ENCODE measurements at places on chromosomes 4 and X. TPM values are rescaled to one million over a fixed set of nuclear protein-coding genes. Genes with fewer than 3 reads are reported as not detected.

Gene EIF4E
- 78.6 TPM for total RNA-seq

Gene ZNF141
- 10.6 TPM for total RNA-seq

Gene CABS1
- not detected for total RNA-seq

Gene LDOC1
- 9.9 TPM for total RNA-seq

Gene DIPK2B
- not detected for total RNA-seq

Gene FAM149A
- 22.9 TPM for total RNA-seq

Gene TCEAL6
- total RNA-seq = not detected

Gene LDB2
- total RNA-seq = 0.46 TPM

Gene CD40LG
- total RNA-seq = not detected

Gene GAB3
- 0.82 TPM for total RNA-seq

Gene RHOH
- total RNA-seq = not detected

Gene NDP
- not detected for total RNA-seq

DNA sequence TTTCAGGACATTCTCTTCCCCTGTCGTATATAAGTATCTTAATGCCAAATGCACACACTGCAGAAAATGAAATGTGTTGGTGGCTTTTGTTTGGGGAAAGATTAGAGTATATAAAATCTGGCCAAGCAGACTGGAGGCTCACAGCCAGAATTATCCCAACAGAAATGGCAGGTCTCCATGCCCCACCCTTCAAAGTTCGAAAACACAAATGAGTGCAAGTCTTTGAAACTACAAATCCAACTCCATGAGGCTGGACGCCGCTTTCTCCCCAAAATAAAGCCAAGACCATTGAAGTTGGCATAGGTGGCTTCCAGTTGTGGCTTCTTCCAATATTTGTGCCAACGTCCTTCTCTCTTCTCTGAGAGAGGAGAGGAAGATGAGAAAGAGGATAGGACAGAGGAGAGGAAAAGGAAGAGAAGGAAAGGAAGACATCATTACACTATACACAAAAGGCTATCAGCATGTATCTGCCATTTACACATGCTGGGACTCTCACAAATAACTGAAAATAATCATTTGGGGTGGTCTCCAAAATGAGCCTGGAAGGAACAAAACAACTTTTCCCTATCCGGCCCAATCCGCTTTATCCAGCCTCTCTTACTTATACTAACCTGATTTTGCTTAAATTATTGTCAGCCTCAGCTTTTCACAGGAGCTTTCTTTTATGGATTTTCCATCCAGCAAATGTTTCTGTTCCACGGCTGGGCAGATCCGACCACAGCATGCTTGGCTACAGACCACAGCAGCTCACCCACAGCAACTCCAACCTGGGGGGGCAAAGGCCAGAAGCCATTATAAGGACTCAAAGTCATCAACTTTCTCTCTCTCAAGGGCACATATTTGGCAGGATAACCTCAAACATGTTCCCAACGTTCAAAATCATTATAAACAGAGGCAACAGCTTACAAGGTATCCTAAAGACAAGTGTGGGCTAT is 71.7 kb downstream of the APBB2 start:
- peak; percentile 63 for DNase-seq

DNA sequence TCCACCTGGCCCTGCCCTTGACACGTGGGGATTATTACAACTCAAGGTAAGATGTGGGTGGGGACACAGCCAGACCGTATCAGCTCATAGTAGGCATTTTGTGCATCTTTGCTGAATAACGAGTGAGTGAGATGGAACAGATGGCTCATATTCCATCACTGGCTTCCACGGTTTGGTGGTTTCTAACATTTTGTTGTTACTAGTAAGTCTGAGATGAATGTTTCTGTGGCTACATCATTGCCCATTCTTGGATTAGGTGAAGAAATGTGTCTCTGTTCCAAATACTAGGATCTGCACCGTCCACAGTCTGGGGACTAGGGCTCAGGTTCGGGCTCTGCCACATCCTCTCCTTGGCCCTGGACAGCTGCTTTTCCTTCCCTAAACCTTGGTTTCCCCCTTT is 3.6 kb downstream of the ABLIM2 start:
- DNase-seq = no peak

DNA sequence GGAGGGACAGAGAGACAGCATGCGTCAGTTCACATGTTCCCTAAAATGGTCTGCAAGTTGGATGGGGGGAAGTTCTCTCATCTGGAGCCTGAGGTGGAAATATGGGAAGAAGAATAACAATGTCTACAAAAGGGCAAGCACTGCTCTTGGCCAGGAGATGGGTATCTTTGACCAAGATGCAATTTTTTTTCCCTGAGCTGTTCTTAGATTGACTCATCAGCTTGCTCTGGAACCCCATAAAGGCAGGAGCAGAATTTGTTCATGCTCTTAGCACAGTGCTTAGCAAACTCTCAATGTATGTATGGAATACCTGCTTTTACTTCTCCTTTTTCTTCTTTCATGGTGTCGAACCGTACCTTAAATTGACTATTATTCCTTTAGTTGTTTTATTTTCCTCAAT is 90.5 kb upstream of the ZNF827 start:
- no peak for DNase-seq

- no peak for DNase-seq
These were observed 122.3 kb upstream of the TBL1X start for GRCh38 chrX:9342561-9343051.

DNA sequence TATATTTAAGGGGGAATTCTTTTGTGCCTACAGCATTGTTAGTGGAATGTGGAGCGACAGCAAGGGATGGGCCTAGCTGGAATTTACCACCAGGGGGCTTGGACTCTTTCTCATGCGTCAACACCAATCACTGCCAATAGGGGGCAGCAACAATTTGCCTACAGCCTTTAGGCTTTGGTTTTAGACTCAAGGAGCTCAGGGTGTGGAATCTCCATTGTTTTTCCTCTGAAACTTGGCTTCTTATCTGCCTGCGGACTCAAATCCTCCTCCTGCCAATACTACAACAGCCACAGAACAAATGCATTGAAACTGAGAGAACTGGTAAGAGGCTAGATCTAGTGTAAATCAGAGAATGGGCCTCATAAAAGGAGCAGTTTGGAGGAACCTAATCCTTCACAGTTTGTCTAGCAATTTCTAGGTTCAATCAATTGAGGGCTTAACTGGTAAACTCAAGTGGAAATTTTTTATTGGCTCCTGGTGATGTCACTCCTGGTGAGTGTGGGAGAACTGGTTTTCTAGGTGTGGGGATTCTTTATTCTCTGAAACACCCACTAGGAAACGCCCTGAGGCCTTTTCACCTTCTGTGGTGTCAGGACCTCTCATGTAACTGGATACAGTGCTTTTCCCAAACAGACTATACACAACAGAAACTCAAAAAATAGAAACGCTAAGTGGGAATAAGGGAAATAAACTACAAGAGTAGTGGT is 27.9 kb upstream of the TMSB4X start:
- peak; percentile 32 for DNase-seq

GRCh38 chrX:38803588-38804431 is 2.6 kb downstream of the MID1IP1 start:
- no peak for DNase-seq

- DNase-seq = no peak
These were observed 60.1 kb upstream of the ATP8A1 start for GRCh38 chr4:42716996-42717395.

DNA sequence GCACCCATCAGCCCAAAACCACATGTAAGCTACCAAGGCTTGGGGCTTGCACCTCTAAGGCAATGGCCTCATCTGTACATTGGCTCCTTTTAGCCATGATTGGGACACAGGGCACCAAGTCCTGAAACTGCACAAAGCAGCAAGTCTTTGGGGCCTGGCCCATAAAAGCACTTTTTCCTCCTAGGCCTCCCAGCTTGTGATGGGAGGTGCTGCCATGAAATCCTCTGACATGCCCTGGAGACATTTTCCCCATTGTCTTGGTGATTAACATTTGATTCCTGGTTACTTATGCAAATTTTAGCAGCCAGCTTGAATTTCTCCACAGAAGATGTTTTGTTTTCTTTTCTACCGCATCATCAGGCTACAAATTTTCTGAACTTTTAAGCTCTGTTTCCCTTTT is 58.5 kb upstream of the PABPC4L start:
- no peak for DNase-seq

GRCh38 chr4:46648088-46648744 is 258.3 kb upstream of the GABRA2 start:
- DNase-seq = no peak

DNA sequence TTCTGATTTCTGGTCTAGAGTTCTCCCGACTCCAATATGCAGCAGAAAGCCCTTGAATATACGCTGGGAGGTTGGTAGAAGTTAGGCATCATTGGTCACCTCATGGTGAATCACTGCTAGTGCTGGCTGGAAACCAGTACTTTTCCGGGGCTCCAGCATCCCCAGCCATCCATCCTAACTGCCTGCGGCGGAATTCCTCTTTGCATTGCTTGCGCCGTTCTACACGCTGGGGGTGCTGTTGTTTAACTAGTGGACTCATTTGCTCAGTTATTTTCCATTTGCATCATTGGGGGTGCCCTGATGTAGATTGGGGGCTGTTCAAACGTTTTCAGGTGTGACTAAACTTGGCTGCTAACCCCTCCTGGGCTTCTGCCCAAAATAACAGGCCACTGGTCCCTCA is 23.3 kb upstream of the GPR50 start:
- no peak for DNase-seq

DNA sequence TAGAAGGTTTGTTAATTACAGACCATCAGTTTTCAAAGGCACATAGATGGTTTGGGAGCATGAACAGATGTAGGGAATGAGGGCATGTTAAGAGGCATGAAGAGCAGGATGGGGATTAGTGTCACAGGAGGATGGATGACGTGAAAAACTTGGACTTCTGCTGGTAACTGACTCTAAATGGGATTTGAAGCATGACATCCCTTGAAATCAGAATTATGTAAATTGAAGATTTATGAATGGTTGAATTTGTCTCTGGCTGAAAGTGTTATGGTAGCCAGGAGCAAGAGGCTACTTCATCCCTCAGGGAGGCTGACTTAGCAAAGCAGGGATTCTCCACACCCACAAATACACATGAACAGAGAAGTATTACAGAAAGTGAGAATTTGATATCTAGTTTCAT is 454.6 kb downstream of the MAGEB5 start:
- no peak for DNase-seq

- DNase-seq = no peak
These were observed 218.9 kb downstream of the OR13H1 start for GRCh38 chrX:131762802-131763234.

DNA sequence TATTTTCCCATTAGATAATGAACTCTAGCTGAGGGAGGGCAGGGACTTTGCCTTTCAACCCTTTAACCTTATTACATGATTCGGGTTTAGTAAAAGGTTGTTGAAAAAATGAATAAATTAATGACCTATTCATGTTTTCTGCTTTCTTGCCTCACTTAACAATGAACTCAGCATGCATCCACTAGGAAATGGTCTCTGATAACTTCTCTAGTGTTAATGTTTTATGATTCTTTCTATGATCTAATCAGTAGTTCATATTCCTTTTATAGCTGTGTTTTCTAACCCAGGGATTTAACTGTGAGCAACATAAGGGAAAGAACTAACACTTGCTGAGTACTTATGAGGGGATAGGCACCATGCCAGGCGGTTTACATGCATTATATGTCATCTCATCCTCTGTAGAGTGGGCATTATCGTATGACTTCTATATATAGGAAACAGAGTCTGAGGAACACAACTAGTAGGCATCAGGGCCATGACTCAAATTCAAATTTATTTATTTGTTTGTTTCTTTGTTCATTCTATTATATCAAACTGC is 236.7 kb upstream of the MAB21L2 start:
- no peak for DNase-seq

GRCh38 chr4:169098532-169098931 is 88.5 kb upstream of the CBR4 start:
- DNase-seq = no peak

- DNase-seq = no peak
These were observed 231.1 kb upstream of the CENPE start for GRCh38 chr4:103429283-103429682.

GRCh38 chrX:120653000-120653399 is 23.1 kb upstream of the C1GALT1C1 start:
- DNase-seq = no peak

DNA sequence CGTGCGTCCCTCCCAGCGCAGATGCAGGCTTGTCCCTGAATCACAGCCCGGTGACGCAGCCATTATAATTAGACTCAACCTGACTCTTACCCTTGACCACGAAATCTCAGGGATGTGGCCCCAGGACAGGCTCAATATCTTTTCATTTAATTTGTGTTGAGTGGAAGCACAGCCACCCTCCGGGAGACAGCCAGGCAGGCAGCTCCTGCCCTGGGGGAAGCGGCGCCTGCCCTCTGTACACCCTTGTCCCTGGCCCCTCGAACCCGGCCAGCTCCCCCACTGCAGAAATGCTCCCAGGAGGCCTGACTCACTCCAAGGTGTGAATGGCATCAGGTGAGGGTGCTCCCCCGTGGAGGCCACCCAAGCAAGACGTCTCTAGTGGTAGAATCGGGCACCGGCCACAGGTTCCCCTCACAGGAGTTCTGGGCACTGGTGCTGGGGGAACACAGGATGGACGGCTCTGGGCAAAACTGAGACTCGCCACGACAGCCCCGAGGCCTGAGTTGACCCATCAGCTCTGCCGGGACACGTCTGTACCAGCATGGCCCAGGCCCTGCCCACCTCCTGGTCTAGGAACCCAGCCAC is 2.7 kb downstream of the CPLX1 start:
- DNase-seq = no peak

DNA sequence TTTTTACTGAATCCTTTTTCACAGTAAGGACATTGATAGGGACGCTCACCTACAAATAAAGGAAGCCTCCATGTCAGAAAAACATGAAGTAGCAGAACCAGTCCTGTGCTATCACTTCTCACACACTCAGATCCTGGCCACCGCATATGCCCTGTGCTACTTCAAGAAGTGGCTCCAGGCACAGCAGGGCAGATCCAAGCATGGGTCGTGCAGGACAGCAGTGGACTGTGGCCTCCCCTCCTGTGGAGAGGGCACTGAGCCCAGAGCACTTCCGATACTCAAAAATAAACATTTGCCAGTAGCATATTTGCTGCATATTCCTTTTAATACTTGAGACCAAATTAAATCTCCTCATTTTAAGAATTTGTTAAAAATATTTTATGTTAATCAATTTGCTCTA is 167.9 kb downstream of the PRDM5 start:
- DNase-seq = no peak

DNA sequence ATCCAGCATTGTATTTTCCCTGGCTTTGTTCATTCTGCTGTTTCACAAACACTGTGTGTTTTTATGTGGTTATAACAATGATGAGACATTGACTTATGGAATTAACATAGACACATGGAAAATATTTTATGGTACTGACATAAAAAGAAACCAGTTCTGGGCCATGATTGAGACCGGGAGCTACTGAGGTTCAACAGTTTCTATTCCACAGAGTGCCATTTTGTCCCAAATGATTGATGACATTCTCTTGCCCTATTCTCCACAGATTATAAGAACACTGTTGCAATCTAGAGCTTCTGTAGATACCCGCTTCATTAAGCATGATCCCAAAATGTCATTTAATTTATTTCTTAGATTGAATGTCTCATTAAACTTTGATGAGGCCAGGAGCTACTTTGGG is 326.8 kb downstream of the RPA4 start:
- no peak for DNase-seq

- no peak for DNase-seq
These were observed 36.3 kb downstream of the GPR143 start for GRCh38 chrX:9729171-9729885.
